ENCODE measurements at places on chromosomes 6 and 20. TPM values are rescaled to one million over a fixed set of nuclear protein-coding genes. Genes with fewer than 3 reads are reported as not detected.

Gene SLC4A11
- total RNA-seq: 0.31 TPM

Gene EDN3
- 51.1 TPM for total RNA-seq

Gene LPA
- total RNA-seq: not detected

- DNase-seq: no peak
These were observed 193.9 kb downstream of the ZNF217 start for GRCh38 chr20:53399592-53400335.

- no peak for DNase-seq
These were observed 113.9 kb upstream of the TMEM170B start for GRCh38 chr6:11423667-11424066.

DNA sequence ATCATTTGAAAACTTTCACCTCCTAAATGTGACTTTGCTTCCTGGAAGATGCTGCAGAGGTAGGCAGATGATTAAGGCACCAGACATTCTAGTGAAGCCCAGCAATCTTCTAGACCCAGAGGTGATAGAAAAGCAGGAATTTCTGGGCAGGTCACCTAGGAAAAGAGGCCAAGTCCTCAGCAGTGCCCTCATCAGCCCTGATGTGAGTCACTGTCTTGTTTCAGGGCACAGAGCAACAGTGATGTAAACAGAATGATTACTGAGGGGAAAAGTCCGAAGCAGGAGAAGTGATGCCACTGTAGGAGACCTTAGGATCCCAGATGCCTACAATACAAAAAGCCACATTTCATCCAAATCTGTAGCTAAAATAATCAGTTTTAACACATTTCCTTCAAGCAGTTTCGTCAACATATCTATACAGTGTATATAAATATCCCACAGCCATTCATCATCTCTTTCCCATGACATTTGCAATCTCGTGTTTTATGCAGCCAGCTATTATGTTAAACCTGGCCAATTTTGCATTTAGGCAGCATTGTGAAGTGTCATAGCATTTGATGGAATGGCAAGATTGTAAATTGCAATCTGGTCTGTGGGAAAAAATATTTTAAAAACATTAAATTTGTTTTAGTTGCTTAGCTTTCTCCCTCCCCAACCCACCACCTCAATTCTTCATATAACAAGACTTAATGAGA, 401.2 kb upstream of the RNF217 start:
- DNase-seq: no peak

DNA sequence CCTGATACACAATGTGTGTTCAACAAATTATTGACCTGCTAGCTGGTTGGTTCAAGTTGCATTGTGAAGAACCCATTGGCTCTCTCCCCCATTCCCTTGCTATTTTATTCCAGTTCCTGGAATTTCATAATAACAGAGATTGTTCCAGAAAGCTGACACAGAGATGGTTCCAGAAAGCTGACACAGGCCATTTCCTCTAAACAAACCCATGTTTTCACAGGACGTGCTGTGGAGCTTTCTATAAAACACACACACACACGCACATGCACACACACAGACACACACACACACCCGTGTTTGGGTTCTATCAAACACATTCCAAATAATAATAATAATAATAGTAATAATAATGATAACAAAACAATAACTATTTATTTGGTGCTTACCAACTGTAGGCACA, 259.1 kb downstream of the CLIC5 start:
- no peak for DNase-seq

DNA sequence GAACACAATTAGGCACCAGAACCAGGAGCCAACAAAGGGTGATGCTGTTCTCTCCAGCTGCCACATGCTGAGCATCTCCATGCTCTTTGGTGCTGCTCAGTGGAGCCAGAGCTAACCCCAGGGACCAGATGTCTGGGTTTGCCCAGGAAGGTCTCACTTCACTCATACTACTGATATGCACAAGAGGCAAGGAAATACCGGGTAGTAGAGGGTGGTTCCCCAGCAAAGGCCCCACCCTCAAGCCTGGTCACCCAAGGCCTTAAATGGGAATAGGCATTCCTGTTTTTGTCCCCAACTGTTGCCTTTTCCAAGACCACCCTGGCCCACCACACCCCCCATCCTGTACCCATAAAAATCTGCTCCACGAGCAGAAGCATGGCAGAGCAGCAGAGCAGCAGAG, 204.5 kb upstream of the TAB2 start:
- no peak for DNase-seq

- no peak for DNase-seq
These were observed 13.1 kb downstream of the B4GALT5 start for GRCh38 chr20:49700411-49701185.

GRCh38 chr6:122548820-122549219, 61.4 kb upstream of the PKIB start:
- no peak for DNase-seq

- DNase-seq: no peak
These were observed 23.3 kb upstream of the SNRNP48 start for GRCh38 chr6:7566617-7567173.

GRCh38 chr6:32589596-32590449, at the start of gene HLA-DRB1:
Gene HLA-DRB1, minus strand, starts transcription at chr6:32589848. Its CDS starts 106 bp downstream, at chr6:32589742.
- peak; percentile 66 for DNase-seq
